ENCODE measurements at places on chromosomes 3 and 15.

DNA sequence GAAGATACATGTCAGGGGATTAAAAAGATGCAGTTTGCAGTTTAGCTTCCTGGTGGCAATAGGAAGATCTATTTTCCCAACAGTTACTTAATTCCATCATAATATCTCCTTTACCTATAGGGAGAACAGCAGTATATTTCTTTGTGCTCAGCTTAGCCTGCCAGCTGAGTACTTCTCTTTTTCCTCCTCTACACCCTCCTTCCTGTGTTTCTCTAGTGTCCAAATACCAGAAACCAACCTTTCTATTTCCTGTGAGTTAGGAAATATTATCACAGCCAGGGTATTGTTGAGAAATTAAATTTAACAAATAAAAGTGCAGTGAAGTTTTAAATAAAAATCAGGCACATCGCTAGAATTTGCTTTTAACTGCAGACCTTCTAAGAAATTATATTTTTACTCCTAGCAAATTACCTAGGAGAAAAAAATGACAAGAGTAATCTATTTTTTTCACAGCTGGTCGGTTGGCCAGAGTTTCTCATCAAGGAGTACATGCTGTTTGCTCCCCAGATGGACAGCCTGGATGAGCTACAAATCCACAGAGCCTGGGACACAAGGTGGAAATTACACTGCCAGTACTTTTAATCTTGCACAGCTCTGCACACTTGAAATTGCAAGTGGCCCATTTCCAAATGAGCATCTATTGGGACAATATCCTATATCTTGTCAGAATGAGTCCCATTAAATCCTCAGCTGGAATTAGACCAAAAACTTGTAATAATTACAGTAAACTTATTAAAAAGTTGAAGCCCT is 185.2 kb upstream of the CFAP20DC start:
- no peak for DNase-seq

DNA sequence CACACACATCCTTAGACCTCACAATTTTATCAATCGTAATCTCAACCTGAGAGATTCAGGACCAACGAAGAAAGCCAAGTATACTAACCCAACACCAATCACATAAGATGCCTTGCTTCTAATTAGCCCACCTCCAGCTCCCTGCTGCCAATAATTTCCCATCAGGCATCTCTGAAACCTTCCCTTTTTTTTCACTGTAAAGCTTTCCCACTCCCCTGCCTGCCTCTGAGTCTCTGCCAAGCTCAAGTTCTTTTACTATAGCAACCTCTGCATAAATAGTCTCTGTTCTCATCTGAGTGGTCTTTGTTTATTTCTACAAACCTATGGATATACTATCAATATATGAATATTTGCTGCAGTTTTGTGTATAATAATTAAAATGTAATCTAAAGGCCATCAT is 86.5 kb downstream of the PIK3CB start:
- no peak for DNase-seq

DNA sequence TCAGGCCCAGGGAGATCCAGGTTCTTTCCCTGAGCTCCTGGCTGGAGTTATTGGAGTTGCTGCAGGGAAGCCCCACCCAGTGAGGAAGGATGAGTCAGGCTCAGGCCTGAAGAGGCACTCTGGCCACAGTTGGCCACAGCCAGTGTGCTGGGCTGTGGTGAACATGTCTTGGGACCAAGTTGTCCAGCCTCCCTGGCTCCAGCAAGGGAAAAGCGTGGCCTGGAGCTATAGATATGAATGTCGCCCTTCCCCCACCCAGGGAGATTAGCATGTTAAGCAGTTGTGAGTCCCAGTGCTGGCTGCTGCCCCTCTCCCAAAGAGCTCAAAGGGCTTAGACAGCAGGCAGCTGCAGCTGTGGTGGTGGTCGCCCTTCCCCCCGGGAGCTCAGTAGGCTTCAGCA is 963.2 kb downstream of the ROBO2 start:
- no peak for DNase-seq

DNA sequence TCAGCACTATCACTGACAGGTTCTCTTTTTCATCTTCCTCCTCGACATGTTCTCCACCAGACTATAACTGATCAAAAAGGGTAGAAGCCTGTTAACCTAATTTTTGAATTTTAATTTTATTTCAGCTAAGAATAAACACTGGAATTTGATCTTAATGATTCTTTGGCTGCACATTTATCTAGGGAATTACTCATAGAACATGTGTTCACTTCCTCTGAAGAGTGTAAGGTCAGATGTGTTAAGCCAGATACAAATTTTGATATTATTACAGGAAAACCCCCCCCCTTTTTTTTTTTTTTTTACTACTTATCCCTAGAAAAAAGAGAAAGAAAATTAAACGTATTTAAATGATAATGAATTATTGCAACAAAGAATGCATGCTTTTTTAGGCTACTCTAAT is 15.0 kb downstream of the DCBLD2 start:
- no peak for DNase-seq

- no peak for DNase-seq
These were observed 43.2 kb downstream of the SRGAP3 start for GRCh38 chr3:9206287-9206686.

GRCh38 chr15:101615986-101616848 is 36.0 kb downstream of the TM2D3 start:
- peak; percentile 63 for DNase-seq

DNA sequence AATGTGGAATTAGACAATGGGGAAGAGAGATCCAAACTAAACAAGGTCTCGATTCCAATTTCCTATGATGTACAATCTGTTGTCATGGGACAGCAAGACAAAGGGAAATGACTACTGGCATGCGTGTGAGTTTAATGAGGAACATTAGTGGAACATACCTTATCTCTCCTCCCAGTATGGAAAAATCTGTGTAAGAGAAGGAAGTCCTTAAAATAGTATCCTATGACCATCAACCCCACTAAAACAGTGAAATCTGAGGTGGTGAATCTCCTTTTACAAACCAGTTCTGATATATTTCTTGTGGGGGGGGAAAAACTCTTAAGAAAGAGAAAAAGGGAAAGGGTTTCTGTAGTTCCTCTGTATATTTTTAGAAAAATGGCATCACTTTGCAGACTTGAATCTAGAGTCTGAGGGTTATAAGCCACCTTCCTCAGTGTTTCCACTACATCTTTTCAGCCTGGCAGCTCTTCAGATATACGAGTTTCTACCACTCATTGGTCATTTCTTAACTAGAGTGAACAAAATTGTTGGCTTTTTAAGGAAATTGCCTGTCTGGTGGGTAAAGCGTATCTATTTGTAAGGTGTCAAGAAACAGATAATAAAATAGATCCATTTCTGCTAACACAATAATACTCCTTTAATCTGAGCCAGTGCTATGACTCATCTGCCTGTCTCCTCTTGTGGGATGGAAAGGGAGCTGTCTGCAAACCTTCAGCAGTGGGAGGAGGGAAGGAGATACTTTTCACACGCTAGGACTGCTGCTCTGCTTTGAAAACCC is 3.0 kb upstream of the TNFAIP8L3 start:
- no peak for DNase-seq

All from colonic mucosa (tissue), 4 donors.